Type B pancreatic cell (in vitro differentiated cells): ENCODE measurements at places on chromosomes 5 and 9.

DNA sequence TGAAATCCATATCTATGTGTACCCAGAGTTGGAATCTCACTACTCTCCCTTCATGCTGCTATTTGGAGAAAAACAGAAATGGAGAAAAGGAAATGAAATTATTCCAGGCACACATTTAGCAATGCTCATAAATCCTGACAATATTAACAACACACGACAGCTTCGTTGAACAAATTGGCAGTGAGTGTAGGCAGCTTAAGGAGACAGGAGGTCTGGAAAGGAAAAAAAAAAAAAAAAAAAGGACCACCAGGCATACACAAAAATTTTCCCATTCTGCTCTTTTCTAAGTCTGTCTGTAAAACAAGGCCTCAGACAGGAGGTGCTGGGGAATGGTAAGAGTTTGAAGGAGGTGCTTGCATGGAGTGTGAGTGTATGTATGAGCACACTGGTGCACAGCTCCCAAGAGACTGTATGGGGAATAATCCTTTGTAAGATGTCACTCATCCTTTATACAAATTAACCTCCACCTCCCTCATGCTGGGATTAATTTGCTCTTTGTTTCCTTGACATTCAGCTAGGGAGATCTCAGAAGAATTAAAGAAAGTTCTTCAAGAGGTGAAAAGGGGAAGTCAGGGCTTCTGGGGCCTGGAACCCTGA is 78.9 kb downstream of the ASTN2 start:
- no peaks in the 10 kb centered on the region for H3K27me3 ChIP-seq
- H3K4me1 ChIP-seq = no peaks in the 10 kb centered on the region
- H3K36me3 ChIP-seq = no peaks in the 10 kb centered on the region
- no peak overlapping the region for H3K4me3 ChIP-seq

GRCh38 chr5:34455098-34455497 is 201.0 kb upstream of the RAI14 start:
- no peak for DNase-seq
- no peak overlapping the region for H3K27ac ChIP-seq
- peaks cover 5% of the 10 kb centered on the region for H3K4me1 ChIP-seq
- no peak overlapping the region for H3K4me3 ChIP-seq
- H3K36me3 ChIP-seq = no peaks in the 10 kb centered on the region
- H3K27me3 ChIP-seq = no peaks in the 10 kb centered on the region

- no peak for DNase-seq
- H3K4me3 ChIP-seq = no peak overlapping the region
Measured at GRCh38 chr5:148981353-148981752, 81.5 kb downstream of the SH3TC2 start.

GRCh38 chr9:92360083-92360482 is 34.3 kb downstream of the CENPP start:
- no peaks in the 10 kb centered on the region for H3K4me1 ChIP-seq
- H3K27ac ChIP-seq = no peak overlapping the region
- no peak for DNase-seq
- H3K4me3 ChIP-seq = no peak overlapping the region

DNA sequence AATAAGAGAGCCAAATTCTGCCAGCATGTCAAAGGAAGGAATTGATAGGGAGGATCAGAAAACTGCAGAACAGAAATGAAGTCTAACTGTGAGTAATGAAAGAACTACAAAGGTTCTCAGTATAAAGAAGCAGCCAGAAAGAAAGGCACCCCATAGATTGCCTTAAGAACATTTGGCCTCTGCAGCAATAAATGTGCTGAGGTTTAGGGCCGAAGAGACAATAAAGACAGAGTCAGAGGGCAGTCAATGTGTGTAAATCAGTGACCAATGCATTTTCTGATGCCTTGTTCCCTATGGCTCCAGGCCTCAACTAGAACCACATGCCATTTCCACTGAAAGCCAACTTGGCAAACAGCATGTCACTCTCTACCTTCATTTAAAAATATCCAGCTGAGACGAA is 281.0 kb downstream of the HINT1 start:
- H3K36me3 ChIP-seq = no peaks in the 10 kb centered on the region
- peaks cover 2% of the 10 kb centered on the region for H3K27me3 ChIP-seq
- no peak overlapping the region for H3K4me3 ChIP-seq
- DNase-seq = no peak
- no peaks in the 10 kb centered on the region for H3K4me1 ChIP-seq

GRCh38 chr5:170875811-170876210 is 14.0 kb downstream of the RANBP17 start:
- peaks cover 19% of the 10 kb centered on the region for H3K36me3 ChIP-seq
- no peaks in the 10 kb centered on the region for H3K4me1 ChIP-seq
- H3K27me3 ChIP-seq = no peaks in the 10 kb centered on the region
- no peak overlapping the region for H3K4me3 ChIP-seq
- DNase-seq = no peak
- no peak overlapping the region for H3K27ac ChIP-seq

- peaks cover 21% of the 10 kb centered on the region for H3K4me1 ChIP-seq
- no peak for DNase-seq
- no peak overlapping the region for H3K27ac ChIP-seq
- peaks cover 5% of the 10 kb centered on the region for H3K27me3 ChIP-seq
- no peaks in the 10 kb centered on the region for H3K36me3 ChIP-seq
Measured at GRCh38 chr5:10630126-10630525, 66.3 kb downstream of the ANKRD33B start.

DNA sequence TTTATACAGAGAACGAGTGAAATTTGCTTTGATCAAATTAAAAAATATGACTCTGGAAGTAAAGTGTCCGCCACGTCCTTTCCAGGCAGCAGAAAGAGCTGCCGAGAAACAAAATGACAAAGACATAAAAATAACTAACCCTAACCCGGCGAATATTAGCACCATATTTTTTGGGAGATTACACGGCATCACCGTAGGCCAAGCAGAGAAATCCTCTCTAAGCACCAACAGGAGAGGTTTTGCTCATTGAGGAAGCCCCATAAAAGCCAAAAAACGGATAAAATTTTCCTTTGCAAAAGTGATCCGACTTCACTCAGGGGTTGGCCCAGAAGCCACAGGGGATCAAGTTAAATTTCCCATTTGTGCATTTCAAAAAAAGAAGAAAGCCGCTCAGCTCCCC is 70.9 kb downstream of the PCDH1 start:
- no peak for DNase-seq
- H3K36me3 ChIP-seq = no peaks in the 10 kb centered on the region
- H3K4me1 ChIP-seq = peaks cover 35% of the 10 kb centered on the region
- no peak overlapping the region for H3K27ac ChIP-seq
- peaks cover 64% of the 10 kb centered on the region for H3K27me3 ChIP-seq

GRCh38 chr5:149125386-149125891 is 15.9 kb upstream of the ABLIM3 start:
- DNase-seq = no peak
- H3K4me3 ChIP-seq = peak overlapping the region; percentile 81
- peak overlapping the region; percentile 89 for H3K27ac ChIP-seq
- H3K27me3 ChIP-seq = peaks cover 17% of the 10 kb centered on the region
- H3K4me1 ChIP-seq = peaks cover 8% of the 10 kb centered on the region
- no peaks in the 10 kb centered on the region for H3K36me3 ChIP-seq

- no peaks in the 10 kb centered on the region for H3K36me3 ChIP-seq
- H3K27me3 ChIP-seq = no peaks in the 10 kb centered on the region
- H3K4me3 ChIP-seq = no peak overlapping the region
- DNase-seq = no peak
- H3K4me1 ChIP-seq = peaks cover 21% of the 10 kb centered on the region
Measured at GRCh38 chr9:13963005-13963653, 350.8 kb downstream of the NFIB start.

GRCh38 chr9:92206488-92206887 is 87.0 kb downstream of the IARS1 start:
- no peak for DNase-seq
- H3K4me1 ChIP-seq = no peaks in the 10 kb centered on the region
- peaks cover 28% of the 10 kb centered on the region for H3K36me3 ChIP-seq
- H3K27me3 ChIP-seq = no peaks in the 10 kb centered on the region
- no peak overlapping the region for H3K4me3 ChIP-seq
- H3K27ac ChIP-seq = peak overlapping the region; percentile 12

GRCh38 chr9:73231203-73231602 is 79.5 kb downstream of the ANXA1 start:
- DNase-seq = no peak
- no peaks in the 10 kb centered on the region for H3K4me1 ChIP-seq
- H3K36me3 ChIP-seq = no peaks in the 10 kb centered on the region
- H3K27me3 ChIP-seq = peaks cover 9% of the 10 kb centered on the region

DNA sequence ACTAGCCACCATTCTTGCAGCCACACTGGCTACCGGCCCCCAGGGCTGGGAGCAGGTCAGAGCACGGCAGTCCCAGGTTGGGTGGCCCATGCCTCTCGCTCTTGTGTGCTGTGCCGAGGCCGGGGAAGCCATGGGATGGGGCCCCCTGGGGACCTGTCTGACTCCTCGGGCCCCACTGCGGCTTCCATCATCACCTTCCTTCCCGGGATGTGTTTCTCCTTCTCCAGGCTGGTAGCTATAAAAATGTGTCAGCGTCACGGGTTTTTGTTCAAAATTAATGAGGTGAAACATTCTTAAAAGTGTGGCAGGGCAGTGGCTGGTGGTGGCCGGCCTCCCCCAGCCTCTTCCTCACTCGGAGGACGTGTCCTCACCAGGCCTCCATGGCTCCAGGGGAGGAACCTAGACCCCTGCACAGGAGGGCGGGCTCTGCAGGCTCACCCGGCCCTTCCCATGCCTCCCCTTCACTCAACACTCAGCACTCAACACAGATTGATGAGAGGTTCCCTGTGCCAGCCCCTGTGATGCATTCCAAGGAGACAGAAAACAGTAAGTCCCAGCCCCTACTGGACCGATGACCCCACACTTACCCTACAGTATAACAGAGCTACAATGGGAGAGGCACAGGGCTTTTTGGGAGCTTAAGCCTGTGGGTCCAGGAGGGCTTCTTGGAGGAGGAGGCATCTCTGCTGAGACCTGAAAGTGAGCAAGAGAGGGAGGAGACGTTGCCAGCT is 43.2 kb downstream of the PTGES start:
- no peaks in the 10 kb centered on the region for H3K36me3 ChIP-seq
- H3K4me1 ChIP-seq = peaks cover 39% of the 10 kb centered on the region
- no peak overlapping the region for H3K4me3 ChIP-seq
- no peaks in the 10 kb centered on the region for H3K27me3 ChIP-seq

- peaks cover 3% of the 10 kb centered on the region for H3K4me1 ChIP-seq
- H3K27me3 ChIP-seq = peaks cover 18% of the 10 kb centered on the region
- no peak overlapping the region for H3K27ac ChIP-seq
- DNase-seq = no peak
Measured at GRCh38 chr9:108194154-108194553, 661.6 kb downstream of the ACTL7B start.

DNA sequence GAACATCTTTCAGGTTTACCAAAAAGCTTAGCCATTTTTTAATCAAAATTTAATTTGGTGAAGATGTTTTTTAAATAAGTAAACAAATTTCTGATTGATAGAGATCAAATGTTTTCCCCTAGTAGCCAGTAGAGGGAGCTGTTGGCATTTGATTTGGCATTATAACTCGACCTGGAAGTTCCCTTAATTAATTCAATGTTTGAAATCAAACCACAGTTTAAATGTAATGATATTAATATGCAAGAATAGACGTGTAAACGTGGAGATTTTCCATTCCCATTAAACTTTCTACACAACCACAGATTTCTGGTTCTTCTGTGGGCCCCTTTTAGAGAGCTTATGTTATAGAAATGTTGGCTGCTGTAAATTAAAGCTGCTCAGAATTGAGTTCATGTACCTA is 148.1 kb upstream of the MPDZ start:
- H3K4me3 ChIP-seq = no peak overlapping the region
- H3K27me3 ChIP-seq = no peaks in the 10 kb centered on the region
- H3K36me3 ChIP-seq = no peaks in the 10 kb centered on the region
- no peak for DNase-seq

- no peaks in the 10 kb centered on the region for H3K36me3 ChIP-seq
- H3K27me3 ChIP-seq = peaks cover 8% of the 10 kb centered on the region
- no peak overlapping the region for H3K4me3 ChIP-seq
- H3K4me1 ChIP-seq = peaks cover 5% of the 10 kb centered on the region
- DNase-seq = peak; percentile 66
Measured at GRCh38 chr5:132498152-132498551, 7.6 kb upstream of the IRF1 start.

DNA sequence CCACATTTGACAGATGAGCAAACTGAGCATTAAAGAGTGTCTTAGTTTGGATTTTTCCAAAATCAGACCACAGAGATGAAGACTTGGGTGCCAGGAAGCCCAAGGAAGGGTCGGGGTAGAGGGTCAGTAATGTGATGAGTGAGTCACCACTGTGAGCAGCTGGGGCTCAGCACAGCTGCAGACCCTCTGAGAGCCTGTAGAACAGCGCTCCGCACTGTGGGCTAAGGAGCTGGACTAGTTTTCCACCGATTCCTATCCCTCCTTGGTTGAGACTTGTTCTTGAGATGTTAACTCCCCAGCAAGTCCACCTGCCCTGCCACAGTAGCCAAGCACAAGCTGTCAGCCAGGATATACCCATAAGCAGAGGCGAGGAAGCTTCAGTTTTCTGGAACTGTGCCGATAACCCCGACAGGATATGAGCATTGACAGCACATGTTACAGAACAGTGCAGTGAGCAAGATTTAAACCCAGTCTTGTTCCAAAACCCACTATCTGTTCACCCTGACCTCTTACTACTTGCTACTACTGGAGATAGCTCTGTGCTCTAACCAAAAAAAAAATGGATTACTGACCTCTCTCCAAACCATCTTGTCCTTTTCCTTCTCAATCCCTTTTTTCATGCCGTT is 31.8 kb downstream of the EGFLAM start:
- no peak overlapping the region for H3K27ac ChIP-seq
- no peak overlapping the region for H3K4me3 ChIP-seq
- peaks cover 4% of the 10 kb centered on the region for H3K27me3 ChIP-seq
- H3K36me3 ChIP-seq = no peaks in the 10 kb centered on the region
- peaks cover 5% of the 10 kb centered on the region for H3K4me1 ChIP-seq

DNA sequence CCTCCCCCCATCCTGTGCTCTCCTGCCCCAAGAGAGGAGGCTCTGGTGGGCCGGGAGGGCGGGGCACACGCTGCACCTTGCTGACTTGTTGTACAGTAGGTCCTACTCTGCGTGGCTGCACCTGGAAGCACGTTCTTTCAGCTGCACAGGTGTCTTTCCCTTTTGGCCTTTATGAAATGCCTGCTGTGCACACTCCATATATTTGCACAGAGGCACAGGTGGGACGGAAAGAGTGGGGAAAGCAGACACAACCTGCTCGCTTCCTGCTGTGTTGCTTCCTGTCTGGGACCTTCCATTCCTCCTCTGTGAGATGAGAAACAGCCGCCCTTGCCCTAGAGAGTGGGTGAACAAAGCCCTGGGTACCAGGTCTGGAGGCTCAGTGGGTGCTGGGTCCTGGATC is 4.8 kb downstream of the USP20 start:
- DNase-seq = no peak
- no peaks in the 10 kb centered on the region for H3K27me3 ChIP-seq
- H3K4me3 ChIP-seq = no peak overlapping the region
